ENCODE measurements at places on chromosomes 11 and 22. TPM values are rescaled to one million over a fixed set of nuclear protein-coding genes. Genes with fewer than 3 reads are reported as not detected.

DNA sequence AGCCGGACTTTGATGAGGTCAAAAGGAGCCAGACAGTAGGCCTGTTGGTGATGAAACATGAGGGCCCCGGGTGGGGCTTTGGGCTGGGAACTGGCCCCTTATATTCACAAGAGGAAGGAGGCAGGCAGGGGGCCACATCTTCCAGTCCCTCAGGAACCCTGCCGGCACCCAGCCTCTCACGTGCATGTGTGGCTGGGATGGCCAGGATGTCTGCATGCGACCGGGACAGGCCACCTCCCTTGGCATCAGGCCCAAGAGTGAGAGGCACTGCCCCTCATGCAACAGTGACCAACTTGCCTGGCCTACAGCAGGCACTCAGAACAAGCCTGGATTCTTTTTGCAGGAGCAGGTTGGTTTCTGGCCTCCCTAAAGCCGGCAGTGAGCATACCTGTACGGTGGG lies 5.4 kb downstream of the SLC25A45 start:
- peak overlapping the region; percentile 23 for H3K27ac ChIP-seq
- H3K27me3 ChIP-seq: no peaks in the 10 kb centered on the region
- H3K36me3 ChIP-seq: no peaks in the 10 kb centered on the region
- peaks cover 2% of the 10 kb centered on the region for H3K4me1 ChIP-seq

GRCh38 chr11:76035020-76035419 lies 171.3 kb downstream of the WNT11 start:
- H3K4me3 ChIP-seq: no peak overlapping the region
- H3K27ac ChIP-seq: no peak overlapping the region
- no peaks in the 10 kb centered on the region for H3K36me3 ChIP-seq
- no peaks in the 10 kb centered on the region for H3K27me3 ChIP-seq
- H3K4me1 ChIP-seq: no peaks in the 10 kb centered on the region
- no peak for DNase-seq

DNA sequence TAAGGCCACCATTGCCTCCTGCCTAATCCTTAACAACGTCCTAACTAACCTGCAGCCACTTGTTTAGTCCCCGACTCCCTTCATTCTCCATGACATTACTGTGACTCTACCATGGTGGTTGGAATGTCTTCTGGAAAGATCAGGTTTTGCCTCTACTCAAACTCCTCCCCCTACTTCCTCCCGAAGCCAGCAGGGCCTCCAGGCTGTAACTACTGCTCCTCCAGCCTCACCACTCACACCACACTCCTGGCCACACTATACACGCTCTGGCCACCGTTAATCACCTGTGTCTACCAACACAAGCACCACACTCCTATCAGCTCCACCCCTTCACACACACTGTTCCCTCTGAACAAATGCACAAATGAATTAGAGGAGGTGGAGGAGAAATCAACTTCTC lies 69.2 kb downstream of the PACSIN2 start:
- peak overlapping the region; percentile 40 for H3K27ac ChIP-seq
- H3K27me3 ChIP-seq: no peaks in the 10 kb centered on the region
- H3K4me3 ChIP-seq: no peak overlapping the region
- peaks cover 30% of the 10 kb centered on the region for H3K4me1 ChIP-seq

DNA sequence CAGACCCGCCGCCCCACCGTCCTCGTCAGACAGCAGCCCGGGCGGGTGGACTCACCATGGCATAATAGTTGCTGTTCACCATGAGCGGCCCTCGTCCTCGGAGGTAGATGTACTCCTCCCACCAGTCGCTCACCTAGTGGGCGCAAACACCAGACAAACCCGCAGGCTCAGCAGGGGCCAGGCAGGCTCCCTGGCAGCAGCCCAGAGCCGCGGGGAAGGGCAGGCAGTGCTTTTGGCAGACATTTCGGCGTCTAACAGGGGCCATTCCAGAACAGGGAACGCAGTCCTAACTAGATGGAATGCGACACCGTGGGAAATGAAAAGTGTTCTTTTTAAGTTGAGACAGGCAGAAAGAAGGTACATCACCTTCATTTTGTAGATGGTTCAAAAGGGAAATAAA lies 44.9 kb downstream of the CPT1A start:
- H3K4me1 ChIP-seq: no peaks in the 10 kb centered on the region
- H3K27me3 ChIP-seq: no peaks in the 10 kb centered on the region
- no peak for DNase-seq
- H3K27ac ChIP-seq: no peak overlapping the region
- H3K36me3 ChIP-seq: peaks cover 12% of the 10 kb centered on the region

- H3K36me3 ChIP-seq: no peaks in the 10 kb centered on the region
- no peak overlapping the region for H3K4me3 ChIP-seq
- no peaks in the 10 kb centered on the region for H3K27me3 ChIP-seq
- no peak overlapping the region for H3K27ac ChIP-seq
Observed at GRCh38 chr11:96033599-96033998, 109.7 kb upstream of the MTMR2 start.

DNA sequence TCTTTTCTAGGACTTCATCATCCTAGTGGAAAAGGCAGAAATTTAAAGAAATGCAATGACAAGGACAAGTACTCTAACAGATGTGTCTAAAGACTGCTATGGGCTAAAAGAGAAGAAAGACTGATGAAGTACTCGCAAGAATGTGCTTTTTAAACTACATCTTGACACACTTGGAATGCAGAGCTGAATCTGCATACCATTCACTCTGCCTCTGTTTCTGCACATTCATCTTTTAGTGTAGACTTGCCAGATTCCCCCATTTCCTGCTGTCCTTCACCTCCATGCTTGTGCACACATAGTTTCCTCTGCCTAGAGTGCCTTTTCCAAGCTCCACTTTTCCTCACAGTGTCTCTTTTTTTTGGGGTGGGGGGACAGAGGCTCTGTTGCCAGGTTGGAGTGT lies 239.0 kb upstream of the CCDC179 start:
- H3K4me1 ChIP-seq: peaks cover 7% of the 10 kb centered on the region
- H3K4me3 ChIP-seq: no peak overlapping the region
- H3K27ac ChIP-seq: no peak overlapping the region
- no peak for DNase-seq

DNA sequence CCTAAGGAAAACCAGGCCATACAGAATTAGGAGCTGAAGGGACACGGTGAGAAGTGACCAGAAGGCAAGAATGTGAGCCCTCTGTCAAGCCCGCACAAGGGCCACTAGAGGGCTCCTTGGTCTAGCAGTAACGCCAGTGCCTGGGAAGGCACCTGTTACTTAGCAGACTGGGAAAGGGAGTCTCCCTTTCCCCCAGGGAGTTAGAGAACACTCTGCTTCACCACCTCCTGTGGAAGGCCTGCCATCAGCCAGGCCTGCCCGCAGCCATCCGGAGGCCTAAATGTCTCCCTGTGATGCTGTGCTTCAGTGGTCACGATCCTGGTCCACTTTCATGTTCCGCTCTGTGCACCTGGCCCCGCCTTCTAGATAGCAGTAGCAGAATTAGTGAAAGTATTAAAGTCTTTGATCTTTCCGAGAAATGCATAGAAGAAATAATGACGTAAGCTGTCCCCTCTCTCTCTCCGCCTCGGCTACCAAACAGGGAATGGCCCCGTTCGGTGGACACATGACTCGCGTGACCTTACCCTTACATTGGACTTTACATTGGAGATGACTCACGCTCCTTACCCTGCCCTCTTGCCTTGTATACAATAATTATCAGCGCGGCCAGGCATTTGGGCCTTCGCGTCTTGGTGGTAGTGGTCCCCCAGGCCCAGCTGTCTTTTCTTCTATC lies 10.7 kb upstream of the GSTP1 start:
- H3K4me3 ChIP-seq: no peak overlapping the region
- peaks cover 2% of the 10 kb centered on the region for H3K27me3 ChIP-seq
- H3K4me1 ChIP-seq: no peaks in the 10 kb centered on the region

DNA sequence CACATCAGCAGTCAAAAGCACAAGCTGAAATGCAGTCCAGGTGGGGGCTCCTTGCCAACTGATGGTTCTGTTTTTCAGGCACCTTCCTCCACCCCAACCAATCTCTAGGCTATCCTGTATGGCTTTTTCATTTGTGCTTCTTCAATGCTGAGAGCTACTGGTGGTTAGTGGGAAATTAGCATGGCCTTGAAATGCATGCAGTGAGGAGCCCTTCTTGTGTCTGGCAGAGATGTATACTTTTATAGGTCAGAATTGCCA lies 167.4 kb downstream of the NAV2 start:
- H3K4me1 ChIP-seq: no peaks in the 10 kb centered on the region
- H3K27me3 ChIP-seq: no peaks in the 10 kb centered on the region
- no peaks in the 10 kb centered on the region for H3K36me3 ChIP-seq

DNA sequence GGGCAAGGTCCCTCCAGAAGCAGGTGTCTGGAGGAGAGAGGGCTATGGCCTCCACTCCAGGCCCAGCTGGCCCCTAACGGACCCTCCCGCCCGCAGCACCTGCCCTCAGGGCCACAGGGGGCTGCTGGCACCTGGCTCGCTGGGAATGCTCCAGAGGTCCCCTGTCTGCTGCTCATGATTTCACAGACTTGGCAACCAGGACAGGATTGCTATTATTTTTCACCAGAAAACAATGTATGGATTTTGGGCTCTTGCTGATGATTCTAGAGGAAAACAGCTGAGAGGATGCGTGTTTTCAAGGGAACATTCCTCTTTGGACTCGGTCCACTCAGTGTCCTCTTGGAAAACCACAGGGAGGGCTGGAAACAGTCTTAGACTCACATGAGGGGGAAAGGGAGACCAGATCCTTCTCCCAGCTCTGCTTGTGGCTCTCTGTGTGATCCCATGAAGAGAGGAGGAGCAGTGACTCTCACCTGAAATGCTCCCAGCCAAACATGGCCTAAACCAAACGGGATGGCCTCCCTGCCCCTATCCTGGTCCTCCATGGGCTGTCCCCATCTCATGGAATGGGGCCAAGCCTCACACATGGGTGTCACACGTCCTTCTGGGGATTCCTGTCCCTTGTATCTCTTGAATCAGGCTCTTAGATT lies 15.8 kb downstream of the MYEOV start:
- H3K27ac ChIP-seq: peak overlapping the region; percentile 8
- H3K4me1 ChIP-seq: peaks cover 36% of the 10 kb centered on the region
- no peak for DNase-seq
- peak overlapping the region; percentile 47 for H3K4me3 ChIP-seq
- H3K36me3 ChIP-seq: no peaks in the 10 kb centered on the region

DNA sequence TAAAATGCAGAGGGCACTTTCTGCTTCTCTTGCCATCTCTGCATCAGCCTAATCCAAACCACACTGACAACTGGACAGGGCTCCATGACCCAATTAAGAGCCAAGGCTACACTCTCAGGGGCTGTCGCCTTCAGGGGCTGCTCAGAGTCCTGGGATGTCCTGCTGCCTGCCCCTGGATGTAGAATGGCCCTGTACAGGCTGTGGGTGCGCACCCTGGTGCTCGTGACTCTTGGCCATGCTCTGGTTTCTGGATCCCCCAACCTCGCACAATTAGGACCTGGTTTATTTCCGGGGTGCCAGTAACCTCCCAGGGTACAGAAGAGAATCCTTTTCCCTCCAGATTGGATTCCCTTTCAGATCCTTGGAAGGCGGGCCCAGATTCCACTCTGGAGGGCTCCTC lies 11.3 kb downstream of the IFT27 start:
- no peak overlapping the region for H3K27ac ChIP-seq
- no peaks in the 10 kb centered on the region for H3K27me3 ChIP-seq
- peak; percentile 47 for DNase-seq

GRCh38 chr11:93570759-93571413 lies 27.7 kb upstream of the SMCO4 start:
- H3K36me3 ChIP-seq: no peaks in the 10 kb centered on the region
- H3K4me1 ChIP-seq: no peaks in the 10 kb centered on the region
- DNase-seq: no peak

DNA sequence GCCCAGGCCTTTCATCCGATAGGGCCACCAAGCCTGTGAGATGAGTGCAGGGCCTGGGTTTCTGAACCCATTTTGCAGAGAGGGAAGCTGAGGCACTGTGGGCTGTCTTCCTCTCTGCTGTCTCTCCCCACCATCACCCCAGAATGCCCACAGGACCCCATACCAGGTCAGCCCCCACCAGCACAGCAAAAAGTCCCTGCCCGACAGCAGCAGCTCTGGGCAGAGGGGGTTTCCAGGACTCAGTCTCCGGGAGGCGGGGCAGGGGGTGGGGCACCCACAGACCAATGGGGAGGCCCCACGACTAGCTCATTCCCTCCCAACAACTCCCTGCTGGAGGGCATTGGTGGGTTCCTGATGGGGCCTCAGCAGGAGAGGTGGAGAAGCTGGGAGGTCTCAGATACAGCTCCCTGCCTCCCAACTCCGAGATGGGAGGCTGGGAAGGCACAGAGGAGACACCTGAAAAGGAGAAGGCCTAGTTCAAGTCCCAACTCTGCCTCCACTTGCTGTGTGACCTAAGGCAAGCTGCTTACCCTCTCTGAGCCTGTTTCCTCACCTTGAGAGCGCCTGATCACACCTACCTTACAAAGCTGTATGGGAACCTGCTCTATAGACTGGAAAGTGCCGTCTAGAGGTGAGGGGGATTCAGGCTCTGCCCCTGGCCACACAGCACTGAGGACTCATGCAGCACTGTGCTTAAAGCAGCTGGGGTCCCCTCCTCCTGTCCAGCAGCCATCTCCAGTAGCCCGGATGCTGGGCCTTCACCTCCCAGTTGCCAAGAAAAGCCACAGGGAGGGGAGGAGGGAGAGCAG lies 3.5 kb downstream of the CBX7 start:
- H3K4me3 ChIP-seq: peak overlapping the region; percentile 15
- H3K4me1 ChIP-seq: peaks cover 36% of the 10 kb centered on the region
- H3K27me3 ChIP-seq: peaks cover 4% of the 10 kb centered on the region
- H3K36me3 ChIP-seq: no peaks in the 10 kb centered on the region

DNA sequence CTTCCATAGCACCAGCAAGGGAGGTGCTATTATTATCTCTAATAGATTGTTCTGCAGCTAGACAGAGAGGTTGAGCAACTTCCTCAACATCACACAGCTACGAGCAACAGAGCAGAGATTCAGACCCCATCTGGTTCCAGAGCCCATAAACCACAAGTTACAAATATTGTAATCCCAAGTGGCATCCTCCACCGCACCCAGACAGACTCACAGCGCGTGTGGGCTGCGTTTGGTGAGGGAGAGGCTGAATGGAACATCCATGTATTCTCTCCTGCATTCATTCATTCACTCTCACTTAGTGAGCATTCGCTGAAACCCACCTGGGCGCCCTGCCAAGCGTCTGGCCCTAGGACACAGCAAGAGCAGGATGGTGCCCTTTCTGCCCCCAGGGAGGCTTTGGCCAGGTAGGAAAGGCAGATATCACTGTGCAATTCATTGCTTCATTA lies 33.5 kb downstream of the LIF start:
- H3K4me3 ChIP-seq: peak overlapping the region; percentile 48
- peaks cover 34% of the 10 kb centered on the region for H3K4me1 ChIP-seq
- no peaks in the 10 kb centered on the region for H3K27me3 ChIP-seq

- H3K27me3 ChIP-seq: no peaks in the 10 kb centered on the region
- H3K36me3 ChIP-seq: no peaks in the 10 kb centered on the region
- DNase-seq: no peak
- H3K4me3 ChIP-seq: no peak overlapping the region
- H3K27ac ChIP-seq: no peak overlapping the region
Observed at GRCh38 chr11:40186437-40187263, 1272.8 kb downstream of the LRRC4C start.

MPEG1 gene
- total RNA-seq: not detected

C11orf16 gene
- not detected for total RNA-seq

FIBIN gene
- not detected for total RNA-seq

EIF3D gene
- total RNA-seq: 248 TPM

Data from natural killer cell treated with Interleukin-12 subunit alpha and Interleukin-12 subunit beta and Interleukin-15 and Interleukin-18, amount 100 ng/mL, for 72 hours (primary cell).